ELF-1 (cell line): ENCODE measurements at places on chromosomes 6 and 20.

DNA sequence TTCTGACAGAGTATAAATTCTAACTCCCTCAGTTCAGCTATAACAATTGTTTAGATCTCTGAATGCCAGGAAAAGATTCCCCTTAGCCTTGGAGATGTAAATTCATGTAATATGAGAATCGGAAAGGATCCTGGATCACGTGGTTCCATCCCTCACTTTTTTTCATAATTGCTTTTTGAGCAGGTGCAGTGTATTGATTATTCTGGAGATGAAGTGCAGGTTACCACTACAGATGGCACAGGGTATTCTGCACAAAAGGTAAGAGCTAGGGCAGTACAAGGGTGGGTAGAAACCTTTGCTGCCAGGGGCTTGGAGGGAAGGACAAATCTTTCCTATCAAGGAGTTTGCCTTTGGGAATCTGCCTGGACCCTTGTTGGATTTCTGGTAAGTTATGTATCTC, 52.7 kb downstream of the KDM1B start:
- no peak for DNase-seq

GRCh38 chr20:61742097-61742825, 323.4 kb downstream of the TAF4 start:
- DNase-seq = no peak

DNA sequence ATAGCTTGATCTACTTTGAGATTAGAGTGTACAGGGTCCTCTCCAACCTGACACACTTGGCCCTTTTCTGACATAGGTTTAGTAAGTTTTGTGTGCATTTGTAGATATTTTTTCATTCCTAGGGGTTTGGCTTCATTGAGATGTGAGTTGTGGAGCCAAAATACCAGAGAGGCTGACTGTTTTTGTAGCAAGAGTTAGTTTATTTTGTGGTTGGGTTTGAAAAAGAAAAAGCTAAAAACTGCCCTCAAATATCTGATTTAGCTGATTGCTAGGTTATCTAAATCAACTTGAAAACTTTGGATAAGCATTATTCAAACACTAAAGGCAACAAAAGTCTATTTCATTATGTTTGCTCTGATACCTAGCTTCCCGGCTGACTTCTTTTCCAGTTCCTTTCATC, 164.7 kb upstream of the CENPW start:
- no peak for DNase-seq

GRCh38 chr20:52494244-52494643, 302.7 kb upstream of the ZFP64 start:
- no peak for DNase-seq

DNA sequence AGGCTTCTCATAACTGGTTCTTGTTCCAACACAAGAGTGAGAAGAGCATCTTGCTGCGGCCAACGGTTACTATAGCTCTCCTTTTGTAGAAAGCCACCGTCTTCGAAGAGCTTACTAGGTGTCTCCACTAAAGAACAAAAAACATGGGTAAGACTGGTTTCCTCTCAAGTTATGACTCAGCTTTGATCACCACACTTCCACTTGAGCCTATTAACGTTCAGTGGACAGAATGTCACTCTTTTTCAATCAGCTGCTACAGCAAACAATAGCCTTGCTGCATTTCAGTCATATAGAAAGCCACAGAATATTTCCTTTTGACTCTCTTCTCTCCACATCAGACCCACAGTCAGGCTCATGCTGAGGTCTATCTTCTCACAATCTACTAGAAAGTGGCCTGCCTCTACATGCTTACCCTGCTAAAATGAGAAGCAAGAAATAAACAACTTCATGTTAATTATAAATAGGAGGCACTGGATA, 243.5 kb upstream of the PREP start:
- DNase-seq = no peak
